ENCODE measurements at places on chromosomes 12 and 14.

DNA sequence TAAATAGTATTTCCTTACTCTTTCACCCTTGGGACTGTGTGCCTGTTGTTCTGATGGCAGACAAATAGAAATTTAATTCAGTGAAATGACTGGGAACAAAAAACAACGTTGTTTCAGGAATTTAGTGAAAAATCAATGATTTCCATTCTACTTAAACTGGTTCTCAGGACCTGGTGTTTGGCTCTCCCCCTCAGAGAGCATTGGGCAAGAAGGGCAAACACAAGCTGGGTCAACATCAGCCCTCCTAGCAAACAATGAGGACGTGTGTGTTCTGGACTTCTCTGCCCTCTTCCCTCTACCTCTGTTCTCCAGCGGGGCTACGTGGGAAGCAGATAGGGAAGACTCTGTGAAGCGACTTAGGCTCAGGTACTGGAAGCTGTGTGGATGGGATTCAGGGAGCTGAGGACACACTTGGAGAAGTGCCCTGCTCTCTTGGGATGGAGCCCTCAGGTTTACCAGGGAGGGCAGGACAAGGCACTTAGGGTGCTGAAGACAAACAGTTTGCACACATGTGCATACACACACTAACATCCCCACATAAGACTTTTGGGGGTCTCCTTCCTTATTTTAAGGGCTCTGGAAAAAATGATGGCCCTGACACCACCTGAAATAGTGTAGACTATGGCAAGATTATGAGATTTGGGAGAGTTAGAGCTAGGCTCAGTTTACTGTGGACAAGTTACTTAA lies 7.6 kb upstream of the SERPINA1 start:
- no peak for DNase-seq

- no peak for DNase-seq
Measured at GRCh38 chr12:673849-674248, 10.6 kb upstream of the NINJ2 start.

DNA sequence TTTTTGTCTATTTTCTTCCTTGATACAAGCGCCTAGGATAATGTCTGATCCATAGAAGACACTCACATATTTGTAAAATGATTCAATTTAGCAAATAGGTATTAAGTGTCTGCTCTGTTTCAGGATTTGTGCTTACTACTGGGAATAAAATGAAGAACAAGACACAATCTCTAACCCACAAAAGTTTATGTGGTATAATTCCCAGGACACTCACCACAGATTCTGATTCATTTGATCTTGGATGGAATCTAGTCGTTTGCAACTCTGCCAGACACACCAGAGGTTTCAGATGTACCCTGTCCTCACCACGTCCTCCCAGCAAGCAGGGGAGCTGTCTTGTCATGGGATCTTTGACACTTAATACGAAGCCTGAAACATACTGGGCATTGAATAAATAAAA lies 208.3 kb downstream of the LRIG3 start:
- DNase-seq: no peak

DNA sequence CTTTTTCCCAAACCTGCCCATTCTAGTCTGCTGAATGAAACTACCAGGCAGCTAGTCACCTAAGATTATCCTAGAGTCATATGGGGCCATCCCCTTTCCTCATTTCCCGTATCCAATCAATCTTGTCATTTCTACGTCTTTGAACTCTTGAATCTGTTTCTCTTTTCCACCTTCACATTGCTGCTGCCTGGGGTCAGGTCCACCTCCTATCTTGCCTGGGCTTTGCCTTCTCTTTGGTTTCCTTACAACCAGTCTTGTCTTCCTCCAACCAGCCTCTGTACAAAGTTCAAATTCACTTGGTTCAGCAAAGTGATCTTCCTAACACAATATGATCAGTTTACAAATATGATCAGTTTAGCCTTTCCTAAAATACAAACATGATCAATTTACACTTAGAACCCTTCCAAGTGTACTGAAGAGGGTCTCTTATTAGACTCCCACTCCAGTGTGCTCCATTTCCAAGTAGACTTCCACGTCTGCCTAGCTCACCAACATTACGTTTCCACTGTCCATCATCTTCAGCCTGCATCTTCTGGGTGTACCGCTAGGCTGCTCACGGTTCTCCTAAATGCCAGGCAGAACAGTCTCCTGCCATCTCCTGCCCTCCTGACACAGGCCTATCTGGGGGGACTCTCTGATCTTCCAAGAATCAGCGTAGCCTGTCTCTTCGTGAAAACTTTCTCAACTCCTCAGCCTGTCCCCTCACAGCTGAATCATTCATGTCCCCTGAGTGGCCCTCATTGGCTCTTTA lies 4.1 kb upstream of the ACVR1B start:
- no peak for DNase-seq

- DNase-seq: no peak
Measured at GRCh38 chr12:76746516-76746915, 17.4 kb upstream of the ZDHHC17 start.
